ENCODE measurements at places on chromosomes 7 and 10.

DNA sequence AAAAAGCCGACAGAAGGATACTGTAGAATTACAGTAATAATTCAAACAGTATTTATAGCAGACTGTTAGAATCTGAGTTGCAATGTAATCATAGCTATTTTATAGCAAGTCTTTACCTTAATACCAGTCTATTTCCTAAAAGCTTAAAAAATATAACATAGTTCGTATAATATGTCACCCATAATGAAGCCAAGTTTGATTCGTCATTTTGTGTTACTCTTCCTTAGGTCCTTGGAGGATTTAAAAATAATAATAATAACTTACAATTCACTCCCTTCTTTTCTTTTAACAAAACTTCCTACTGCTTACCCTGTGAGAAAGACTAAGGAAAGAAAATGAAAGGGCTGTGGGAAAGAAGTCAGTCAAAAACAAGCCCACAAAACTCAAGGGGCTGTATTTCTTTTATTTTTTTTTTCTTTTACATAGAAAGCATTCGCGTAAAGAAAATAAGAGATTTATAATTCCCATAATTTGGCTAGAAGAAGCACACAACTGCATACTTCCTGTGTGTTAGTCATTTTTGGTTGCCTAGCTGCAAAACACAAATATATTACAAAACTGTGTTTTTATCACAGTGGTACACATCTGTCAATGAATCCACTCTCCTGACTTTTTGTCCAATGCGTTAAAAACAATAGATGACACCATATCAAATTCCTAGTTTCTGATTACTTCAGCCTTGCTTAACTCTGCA is 187.2 kb upstream of the CELF2 start:
- DNase-seq, result no peak

- DNase-seq, result no peak
Measured at GRCh38 chr7:158497627-158498026, 90.0 kb downstream of the PTPRN2 start.

DNA sequence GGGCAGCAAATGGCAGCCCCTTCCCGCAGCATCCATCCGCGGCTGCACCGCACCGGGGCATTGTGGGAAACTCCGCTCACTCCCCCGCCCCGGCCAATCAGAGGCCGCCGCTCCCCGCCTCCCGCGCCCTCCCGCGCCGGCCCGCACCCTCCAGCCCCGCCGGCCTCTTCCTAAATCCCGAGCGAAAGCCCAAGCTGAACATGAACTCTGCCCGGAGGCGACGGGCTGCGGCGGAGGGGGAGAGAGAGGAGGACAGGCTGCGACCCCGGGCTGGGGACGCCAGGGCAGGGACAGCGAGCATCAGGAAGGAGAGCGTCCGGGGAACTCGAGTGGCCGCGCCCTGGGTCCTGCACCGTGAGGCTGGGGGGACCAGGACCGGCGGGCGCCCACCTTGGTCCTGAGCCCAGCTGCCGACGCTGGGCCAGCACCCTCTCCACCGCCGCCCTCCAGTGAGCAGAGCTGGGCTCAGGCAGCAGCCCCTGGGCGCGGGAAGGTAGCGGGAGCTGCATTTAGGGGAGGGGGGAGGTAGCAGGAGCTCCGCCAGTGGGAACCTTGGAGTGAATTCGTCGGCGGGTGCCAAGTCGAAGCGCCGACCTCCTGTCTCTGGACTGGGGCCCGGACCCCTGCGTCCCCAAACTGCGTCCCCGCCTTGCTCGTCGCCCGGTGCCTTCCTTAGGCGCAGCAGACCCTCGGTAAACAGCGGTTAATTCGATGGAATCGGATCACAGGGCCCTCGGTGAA is at the start of gene DGKI:
Gene DGKI (minus strand): TSS at position 148 of the 741 bp plus-strand sequence.
- peak; percentile 3 for DNase-seq

GRCh38 chr7:106225856-106226255 is 58.9 kb downstream of the NAMPT start:
- DNase-seq, result no peak

DNA sequence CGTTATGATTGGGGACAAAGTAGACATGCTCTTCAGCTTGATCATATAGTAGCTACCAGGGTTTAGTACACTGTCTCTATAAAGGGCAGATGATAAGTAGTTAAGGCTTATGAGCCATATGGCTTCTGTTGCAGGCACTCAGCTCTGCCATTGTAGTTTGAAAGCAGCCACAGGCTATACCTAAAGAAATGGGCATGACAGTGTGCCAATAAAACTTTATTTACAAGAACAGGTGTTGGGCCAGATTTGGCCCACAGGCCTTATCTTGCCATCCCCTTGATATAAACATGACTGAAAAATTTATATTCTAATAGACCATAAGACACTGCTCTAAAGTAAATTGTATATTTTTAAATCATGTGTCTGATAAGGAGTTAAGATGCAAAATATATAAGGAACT is 36.6 kb downstream of the GRK5 start:
- no peak for DNase-seq

DNA sequence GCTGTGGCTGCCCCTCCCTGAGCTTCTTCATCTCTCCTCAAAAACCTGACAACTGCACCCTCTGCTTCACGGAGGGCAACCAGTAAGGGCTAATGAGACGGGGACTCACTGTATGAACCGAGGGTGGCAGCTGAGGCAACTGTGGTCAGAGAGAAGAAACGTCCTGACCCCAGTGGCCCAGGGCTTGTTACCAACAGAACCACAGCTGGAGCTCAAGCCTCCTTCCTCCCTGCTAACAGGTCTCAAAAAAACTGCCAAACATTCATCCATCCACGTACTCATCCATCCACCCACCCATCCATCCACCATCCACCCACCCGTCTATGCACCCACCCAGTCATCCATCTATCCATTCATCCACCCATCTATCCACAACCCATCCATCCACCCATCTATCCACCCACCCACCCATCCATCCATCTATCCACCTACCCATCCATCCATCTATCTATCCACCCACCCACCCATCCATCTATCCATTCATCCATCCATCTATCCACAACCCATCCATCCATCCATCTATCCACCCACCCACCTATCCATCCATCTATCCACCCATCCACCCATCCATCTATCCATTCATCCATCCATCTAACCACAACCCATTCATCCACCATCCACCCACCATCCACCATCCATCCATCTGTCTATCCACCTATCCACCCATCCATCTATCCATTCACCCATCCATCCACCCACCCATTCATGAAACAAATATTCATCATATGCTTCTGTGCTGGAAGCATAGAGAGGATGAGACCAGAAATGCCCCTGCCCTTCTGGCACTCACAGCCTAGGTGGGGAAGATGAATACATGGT is 111.7 kb downstream of the PDGFA start:
- no peak for DNase-seq

DNA sequence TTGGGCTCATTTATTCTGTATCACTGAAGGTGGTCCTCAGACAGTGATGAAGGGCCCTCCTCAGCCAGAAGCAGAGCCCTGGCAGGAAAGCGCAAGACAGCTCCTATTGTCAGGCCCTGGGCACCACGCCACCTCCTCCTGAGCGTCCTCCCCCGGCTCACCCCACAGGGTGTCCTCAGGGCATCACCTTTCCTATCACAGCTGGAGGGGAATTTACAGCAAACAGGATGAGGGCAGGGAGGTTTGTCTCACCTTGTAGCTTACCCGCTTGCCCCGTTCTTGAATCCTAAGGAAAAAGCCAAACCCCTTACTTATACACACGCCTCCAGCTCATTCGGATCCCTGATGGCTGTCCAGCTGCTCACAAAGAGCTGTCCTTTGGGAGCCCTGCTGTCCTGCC is 50.2 kb upstream of the LANCL2 start:
- peak; percentile 93 for DNase-seq

DNA sequence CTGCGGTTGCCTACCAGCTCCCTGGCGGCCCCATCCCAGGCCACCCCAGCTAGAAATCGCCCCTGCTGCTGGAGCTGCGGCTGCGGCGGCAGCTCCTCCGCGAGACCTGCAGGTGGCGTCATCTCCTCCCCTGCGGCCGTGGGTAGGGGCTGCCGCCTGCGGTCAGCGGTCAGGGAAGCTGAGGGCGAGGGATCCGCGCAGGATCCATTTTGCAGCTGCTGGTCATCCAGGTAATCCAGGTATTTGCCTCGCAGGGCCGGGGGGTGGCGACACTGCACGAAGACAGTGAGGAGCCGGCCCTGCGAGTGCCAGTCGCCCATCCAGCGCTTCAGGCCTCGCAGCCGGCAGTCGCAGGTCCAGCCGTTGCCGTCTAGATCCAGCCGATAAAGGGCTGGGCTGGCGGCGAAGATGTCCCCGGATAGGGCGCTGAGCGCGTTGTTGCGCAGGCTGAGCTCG is 1.5 kb downstream of the TRIL start:
- peak; percentile 98 for DNase-seq

- DNase-seq, result peak; percentile 77
Measured at GRCh38 chr10:72688208-72688651, 3.7 kb upstream of the MCU start.

DNA sequence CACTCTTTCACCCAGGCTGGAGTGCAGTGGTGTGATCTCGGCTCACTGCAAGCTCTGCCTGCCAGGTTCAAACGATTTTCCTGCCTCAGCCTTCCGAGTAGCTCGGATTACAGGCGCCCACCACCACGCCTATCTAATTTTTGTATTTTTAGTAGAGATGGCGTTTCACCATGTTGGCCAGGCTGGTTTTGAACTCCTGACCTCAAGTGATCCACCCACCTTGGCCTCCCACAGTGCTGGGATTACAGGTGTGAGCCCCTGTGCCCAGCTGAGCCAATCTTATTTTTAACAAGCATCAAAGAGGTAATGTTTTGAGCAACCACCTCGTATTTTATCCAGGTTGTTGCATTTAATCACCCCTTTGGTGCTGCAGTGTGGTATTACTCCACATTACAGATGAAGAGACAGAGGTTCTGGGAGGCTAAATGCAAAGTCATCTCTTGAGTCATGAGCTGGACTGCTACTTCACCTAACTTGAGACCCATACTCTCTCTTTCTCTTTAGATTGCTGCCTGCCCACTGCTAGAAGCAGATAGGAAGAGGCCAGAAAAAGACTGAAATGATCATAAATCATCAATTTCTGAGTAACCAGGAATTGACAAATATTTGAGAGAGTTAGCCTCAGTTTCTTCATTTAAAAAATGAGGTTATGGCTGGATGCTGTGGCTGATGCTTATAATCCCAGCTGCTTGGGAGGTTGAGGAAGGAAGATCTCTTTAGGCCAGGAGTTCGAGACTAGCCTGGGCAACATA is 116.2 kb downstream of the CAMK1D start:
- no peak for DNase-seq

DNA sequence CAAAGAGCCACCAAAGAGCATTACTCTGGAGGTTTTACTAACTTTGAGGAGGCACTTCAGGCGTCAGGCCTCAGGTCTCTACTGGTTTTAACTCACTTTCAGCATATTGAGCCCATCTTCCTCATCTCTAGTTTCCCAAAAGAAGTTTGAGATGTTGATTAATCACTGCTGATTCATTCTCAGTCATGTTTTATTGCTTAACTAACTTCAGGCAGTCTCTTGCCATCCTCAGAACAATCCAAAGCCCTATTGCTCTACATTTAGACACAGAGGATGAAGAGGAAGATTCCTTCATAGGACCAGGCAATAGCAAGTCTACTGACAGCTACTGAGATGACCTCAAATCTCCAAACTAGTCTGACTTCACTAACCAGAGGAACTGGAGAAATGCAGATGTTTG is 39.1 kb upstream of the BET1 start:
- no peak for DNase-seq

GRCh38 chr7:48847917-48848316 is 76.4 kb upstream of the CDC14C start:
- no peak for DNase-seq

- peak; percentile 26 for DNase-seq
Measured at GRCh38 chr10:7933262-7933661, 115.0 kb downstream of the TAF3 start.

GRCh38 chr10:80444124-80444523 is 10.0 kb upstream of the TSPAN14 start:
- DNase-seq, result no peak

- no peak for DNase-seq
Measured at GRCh38 chr10:70866424-70866823, 21.9 kb downstream of the PCBD1 start.

DNA sequence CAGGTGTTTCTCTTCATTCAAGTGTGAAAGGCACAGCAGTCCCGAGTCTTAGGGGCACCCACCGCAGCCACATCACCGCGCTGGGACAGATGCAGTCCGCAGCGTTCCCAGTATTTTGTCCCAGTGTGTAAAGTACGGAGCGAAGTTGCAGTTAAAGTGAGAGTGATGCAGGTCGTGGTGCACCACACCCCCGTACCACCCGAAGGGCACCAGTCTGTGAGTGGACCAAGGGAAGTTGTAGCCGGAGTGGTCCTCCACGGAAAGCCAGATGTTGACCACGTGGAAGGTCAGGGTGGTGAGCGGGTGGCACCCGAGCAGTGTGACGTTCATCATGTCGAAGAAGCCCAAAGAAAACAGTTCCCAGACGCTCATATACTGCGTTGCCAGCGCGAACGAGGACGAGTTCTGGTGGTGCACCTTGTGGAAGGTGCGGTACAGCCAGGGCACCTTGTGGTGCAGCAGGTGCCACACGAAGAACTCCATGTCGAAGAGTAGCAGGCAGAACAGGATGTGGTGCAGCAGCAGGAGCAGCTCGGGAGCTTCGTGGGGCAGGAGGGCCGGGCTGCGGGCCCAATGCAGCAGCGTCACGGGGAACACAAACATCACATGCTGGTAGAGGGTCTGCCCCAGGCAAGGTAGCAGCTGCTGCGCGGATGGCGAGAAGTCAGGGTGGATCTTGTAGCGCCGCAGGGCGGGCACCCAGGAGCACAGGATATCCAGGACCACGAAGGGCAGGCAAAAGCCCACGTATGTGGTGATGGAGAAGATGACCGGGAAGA is 526 bp downstream of the CH25H start:
- DNase-seq, result peak; percentile 56

DNA sequence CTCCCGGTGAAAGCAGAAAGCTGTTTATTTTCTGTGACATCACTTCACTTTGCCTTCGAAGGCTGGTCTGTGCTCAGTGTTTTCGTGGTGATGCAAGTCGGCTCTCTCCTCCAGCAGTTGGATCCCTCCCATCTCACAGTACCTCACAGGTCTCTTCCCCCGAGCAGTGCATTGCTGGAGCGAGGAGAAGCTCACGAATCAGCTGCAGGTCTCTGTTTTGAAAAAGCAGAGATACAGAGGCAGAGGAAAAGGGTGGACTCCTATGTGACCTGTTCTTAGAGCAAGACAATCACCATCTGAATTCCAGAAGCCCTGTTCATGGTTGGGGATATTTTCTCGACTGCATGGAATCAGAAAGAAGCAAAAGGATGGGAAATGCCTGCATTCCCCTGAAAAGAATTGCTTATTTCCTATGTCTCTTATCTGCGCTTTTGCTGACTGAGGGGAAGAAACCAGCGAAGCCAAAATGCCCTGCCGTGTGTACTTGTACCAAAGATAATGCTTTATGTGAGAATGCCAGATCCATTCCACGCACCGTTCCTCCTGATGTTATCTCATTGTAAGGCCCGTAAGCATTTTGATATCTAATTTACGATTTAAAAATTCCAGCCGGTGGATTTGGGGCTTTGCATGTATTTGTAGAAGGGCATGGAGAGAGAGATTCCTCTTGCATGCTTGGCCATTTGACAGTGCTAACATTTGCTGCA is at the start of gene LGI1:
Gene LGI1 (plus strand): TSS at position 136 of the 707 bp plus-strand sequence. CDS start 209 bp downstream, at position 345.
- no peak for DNase-seq

Data from trophoblast cell (in vitro differentiated cells and primary cell).